ENCODE measurements at places on chromosomes 1 and 21.

DNA sequence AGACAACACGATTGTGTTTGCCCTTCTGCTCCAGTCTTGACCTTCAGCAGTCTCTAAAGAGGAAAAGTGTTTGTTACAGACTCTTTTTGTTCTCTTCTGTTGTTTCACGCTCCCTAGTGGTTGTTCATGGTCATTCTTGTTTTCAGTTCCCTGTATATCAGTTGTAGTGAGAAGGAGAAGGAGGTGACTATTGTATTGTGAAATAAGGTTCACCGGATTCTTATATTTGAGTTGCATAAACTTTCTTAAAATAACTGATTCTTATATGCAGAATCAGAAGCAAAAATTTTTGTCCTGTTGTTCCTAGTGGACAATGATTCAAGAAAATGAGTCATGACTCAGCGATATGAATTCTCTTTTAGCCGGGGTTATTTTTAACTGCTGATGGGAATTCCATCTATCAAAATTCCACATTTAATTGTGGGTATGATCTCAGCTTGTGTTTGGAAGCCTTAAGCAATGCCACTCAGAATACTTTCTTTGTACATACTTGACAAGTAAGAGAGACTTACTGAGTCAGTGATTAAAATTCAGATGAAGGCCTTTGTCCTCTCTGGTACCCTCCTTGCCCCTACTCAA is 152.2 kb downstream of the CLEC20A start:
- DNase-seq = no peak

- no peak for DNase-seq
Measured at GRCh38 chr1:38059635-38060250, 13.2 kb upstream of the POU3F1 start.

DNA sequence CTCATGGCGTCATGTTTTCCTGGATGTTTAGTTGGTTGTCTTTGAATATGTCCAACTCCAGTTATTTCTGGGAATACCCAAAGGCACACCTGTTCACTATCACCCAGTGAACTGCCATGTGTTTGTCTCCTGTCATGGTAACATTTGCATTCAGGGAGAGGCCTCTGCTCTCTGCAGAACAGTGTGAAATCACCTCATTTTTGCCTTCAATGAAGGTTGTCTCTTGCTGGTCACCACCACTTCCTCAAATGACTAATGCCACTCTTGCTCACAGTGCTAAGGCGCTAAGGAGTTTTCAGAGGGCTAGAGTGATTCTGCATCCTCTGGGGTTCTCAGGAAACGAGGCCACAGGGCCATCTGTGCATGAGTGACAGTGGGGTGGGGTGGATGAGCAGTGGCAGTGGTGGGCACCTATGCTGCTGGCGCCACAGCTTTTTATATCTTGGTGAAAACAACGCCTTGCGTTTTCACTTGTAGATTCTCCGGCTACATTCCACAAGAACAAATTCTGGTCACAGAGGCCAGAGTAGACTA is 60.0 kb upstream of the ATP5PO start:
- no peak for DNase-seq

DNA sequence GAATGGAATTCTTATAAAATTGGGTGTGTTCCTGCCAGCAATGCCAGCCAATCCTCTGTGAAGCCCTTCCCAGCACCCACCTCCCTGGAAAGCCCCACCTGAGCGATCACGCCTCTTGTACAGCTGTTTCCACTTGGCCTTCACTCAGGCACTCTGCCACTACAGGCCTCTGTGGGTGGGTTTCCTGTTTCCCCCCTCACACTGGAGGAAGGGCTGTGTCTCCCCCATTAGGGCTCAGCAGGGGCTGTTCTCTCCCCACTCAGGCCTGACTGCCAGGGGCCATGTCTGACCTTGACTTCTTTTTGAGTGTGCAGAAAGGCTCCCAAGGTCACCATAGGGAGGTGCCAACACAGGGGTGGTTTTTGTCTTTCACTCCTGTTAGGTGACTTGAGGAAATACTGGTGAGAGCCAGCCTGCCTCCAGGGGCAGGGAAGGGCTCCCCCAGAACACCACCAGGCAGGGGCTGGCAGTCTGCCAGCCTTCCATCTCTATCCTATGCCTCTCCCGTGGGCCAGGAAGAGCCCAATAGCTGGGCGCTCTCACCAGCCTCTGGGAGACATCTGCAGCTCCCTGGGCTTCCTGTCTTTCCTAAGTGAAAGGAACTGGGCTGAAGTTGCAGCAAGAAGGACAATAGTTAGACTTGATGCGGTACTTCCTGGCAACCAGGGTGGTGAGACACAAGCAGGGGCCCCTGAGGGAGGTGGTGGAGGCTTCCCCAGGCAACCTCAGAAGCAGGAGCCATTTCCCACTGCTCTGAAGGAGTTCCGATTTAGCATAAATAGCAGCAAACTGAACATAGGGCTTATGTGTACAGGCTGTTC is 49.1 kb downstream of the ELK4 start:
- no peak for DNase-seq

- no peak for DNase-seq
Measured at GRCh38 chr1:177800400-177801088, 169.3 kb downstream of the SEC16B start.

DNA sequence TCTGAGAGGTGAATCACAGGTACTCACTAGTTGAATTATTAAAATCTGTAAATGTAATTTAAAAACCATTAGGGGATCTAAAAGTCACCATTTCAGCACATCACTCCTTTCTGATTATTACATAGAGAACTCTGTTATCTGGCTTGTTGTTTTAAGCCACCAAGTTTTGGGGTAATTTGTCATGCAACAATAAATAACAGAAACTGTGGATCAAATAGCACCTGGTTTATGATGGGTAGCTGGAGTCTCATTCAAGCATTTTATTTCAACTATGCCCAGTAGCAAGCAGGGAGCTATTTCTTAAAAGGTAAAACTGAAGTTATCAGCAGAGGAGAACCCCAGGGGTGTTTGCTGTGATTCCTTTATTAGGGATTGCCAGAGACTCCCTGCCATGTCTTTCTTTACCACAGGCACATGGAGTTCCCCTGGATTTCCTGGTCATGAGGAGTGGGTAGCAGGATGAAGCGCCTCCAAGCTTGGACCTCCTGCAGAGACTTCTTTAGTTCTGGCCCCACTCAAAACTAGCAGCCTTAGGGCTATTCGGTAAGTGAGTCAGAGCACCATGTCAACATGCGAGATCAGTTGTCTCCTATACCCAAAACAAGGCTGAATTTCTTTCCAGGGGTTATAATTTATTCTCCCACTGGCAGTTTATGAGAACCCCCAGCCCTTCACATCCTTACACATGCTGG is 179.2 kb downstream of the GIPC2 start:
- DNase-seq = no peak

Measured in amygdala (tissue), 56 donors.